Activated CD8-positive, alpha-beta memory T cell treated with anti-CD3 and anti-CD28 coated beads for 24 hours (primary cell): ENCODE measurements at places on chromosomes 1 and 21.

DNA sequence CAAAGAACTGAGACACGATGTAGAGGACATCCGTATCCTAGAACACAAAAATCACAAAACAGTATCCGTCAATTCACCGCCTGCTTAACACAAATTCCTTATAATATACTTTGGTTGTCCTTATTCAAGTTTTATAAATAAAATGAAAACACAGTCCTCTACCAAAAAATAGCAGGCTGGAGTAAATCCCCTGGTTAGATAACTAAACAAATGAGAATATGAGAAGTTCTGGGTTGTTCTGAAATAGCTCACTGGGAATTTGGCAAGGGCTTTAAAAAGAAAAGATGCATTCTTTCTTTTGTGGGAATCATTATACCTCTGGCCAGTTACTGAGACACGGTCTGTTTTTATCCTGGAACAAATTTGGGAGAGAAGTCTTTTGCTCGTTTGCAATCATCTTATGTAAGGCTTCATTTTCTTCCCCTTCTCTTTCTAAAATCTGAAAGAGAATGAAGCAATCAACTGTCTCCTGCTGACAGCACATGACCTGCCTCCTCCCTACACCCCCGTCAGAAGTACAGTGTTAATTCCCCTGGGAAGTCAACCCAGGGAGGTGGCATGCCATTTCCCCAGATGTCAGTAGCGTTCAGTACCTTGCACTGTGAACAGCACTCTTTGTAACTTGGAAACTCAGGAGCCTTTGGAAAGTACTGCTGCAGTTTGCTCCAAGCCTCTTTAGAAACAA is 37.1 kb upstream of the RAP1GAP start:
- DNase-seq: no peak

DNA sequence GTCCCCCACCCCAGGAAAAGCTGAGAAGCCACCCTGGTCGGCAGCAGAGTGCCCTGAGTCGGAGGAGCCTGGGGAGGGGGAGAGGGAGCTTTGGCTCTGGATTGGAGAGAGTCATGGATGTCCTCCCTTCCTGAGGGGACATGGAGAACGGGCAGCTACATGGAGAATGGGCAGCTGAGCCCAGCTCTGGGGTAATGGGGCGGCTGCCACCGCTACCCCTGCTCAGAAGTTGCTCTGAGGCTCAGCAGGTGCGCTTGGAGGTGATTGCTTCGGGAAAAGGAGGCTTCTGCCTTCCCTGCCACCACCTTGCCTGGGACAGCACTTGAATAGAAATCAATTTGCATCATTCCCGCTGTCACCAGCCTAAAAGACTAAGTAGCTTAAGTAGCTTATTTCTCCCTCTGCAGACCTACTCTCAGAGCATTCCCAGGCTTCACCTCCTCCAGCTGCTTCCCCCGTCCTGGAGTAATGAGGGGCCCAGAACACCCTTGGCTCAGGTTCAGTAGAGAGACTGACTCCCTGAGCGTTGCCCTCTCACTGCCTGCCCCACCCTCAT is 8.3 kb downstream of the DISP3 start:
- DNase-seq: no peak

GRCh38 chr1:202159534-202160371 is 649 bp downstream of the PTPN7 start:
- DNase-seq: peak; percentile 89

DNA sequence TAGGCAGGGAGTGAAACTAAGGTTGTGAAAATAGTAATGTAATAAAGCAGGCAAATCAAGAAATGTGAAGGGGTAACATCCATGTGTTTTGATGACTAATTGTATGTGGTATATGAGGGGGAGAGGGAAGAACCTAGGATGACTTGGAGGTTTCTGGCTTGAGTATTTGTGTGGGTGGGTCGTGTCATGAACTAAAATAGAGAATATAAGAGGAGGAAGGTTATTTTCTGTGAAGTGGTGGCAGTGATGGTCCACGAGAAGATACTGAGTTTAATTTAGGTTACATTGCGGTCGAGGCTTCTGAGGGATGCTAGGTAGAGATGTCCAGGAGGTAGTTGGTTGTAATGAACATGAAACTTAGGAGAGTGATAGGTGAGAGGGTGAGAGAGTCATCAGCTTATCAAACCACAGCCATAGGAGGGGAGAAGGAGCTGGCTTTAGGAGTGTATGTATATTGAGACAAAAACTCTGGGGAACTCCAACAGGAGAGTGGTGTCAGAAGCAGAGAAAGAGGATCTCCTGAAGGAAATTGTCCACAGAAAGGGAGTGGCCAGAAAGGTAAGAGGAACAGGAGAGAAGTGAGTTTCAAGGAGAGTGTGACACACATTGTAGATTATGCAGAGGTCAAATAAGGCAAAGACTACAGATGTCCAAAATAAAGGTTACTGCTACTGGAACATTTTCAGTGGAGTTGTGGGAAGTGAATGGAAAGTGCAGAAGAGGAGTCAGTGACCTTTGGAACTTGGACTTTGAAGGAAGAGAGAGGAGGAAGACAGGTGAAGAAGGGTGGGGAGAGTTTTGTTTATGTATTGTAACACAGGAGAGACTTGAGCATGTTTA is 89.0 kb upstream of the MACF1 start:
- DNase-seq: no peak

DNA sequence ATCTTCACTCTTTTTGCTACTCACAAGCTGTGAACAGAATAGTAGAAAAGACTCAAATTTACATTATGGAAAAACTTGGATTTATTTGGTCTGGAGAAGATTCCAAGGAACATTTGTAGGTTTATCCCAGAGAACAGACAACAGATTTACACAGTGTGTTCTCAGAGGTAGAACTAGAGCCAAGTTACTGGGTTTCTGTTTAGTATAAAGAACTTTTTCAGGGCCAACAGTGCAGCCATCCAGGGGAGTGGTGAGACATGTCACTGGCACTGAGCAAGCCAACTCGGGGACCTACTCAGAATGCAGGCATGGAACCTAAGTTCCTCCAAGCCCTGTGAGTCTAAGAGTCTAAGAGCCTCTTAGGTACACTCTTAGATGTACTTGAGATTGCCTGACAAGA is 142.6 kb downstream of the OMA1 start:
- DNase-seq: no peak

DNA sequence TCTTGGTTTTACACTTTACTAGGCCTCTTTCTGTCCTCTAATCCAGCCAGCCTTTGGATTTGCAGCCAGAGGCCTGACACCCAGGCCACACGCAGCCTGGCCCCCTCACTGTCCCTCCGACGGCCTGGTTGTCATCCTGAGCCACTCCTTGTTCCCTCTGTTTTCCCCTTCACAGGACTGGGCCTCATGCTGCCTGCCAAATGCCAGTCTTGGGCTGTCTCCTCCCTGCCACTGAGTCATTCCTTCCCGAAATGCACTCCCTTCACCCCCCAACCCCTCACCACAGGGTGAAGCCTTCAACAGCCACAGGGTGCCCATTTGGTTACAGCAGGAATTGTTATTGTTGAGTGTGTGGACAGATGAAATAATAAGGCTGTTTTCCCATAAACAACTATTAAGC is 21.3 kb downstream of the ACOT11 start:
- DNase-seq: no peak

DNA sequence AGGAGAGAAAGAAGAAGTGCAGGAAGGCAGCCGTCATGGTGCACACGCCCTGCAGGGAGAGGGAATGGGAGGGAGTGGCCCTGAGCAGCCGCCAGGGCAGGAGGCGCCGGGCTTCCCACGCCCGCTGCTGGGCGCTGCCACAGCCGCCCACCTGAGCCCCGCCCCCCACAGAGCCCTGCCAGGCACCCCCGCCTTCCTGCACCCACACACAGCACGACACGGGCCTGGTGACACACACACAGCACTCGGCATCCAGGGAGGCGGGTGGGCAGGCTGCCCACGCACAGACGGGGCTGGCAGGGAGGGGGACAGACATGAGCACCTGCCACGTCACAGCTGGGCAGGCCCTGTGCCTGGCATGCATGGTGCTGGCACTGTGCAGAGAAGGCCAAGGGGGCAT is 27.5 kb downstream of the ADGRB2 start:
- no peak for DNase-seq

- DNase-seq: no peak
Measured at GRCh38 chr1:211541720-211542477, 37.1 kb downstream of the SLC30A1 start.

- no peak for DNase-seq
Measured at GRCh38 chr1:1892079-1892762, 1.3 kb upstream of the GNB1 start.

GRCh38 chr1:11294951-11295350 is 22.0 kb downstream of the UBIAD1 start:
- no peak for DNase-seq

- DNase-seq: peak; percentile 68
Measured at GRCh38 chr1:220879076-220879508, at the start of gene HLX. Gene HLX (plus strand): TSS chr1:220879443. CDS start chr1:220879858, 415 bp downstream.

- peak; percentile 76 for DNase-seq
Measured at GRCh38 chr21:35400233-35400939, 351.3 kb upstream of the RUNX1 start.

GRCh38 chr1:20087668-20088067 is 17.7 kb downstream of the PLA2G5 start:
- DNase-seq: no peak

DNA sequence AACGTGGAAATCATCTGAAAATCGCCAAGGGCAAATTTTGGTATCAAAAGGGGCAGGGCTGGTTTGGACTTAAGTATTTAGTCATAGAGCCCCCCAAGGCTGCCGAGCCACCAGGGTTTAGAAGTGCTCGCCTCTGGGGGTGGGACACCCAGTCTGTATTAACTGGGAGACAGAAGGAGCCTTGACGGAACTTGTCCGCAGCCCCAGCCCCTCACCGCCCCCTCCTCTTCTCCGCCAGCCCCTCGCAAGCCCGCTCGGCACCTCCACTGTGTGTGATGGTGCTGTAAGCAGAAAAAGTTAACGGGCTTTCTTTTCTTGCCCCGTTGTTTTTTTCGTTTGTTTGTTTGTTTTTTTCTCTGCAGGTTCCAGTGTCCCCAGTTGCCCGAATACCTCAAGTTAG is 37.5 kb upstream of the KDM4A start:
- DNase-seq: no peak

DNA sequence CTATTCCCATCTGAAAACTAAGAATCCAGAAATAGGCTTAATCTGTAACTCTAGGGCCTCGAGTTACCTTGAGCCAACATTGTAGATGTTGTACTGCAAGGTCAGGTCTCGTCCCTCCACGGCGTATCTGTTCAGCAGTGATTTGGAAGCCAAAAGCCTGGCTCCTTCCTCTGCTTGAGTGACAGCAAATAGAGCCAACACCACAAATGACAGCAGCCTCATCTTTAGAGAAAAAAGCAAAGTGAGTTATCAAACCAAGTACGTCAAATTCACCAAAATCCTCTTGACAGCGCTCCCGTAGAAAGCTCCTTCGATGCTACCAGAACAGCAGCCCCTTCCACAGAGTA is 832 bp downstream of the SSR2 start:
- DNase-seq: no peak

- no peak for DNase-seq
Measured at GRCh38 chr1:99119188-99119587, 114.5 kb upstream of the PLPPR5 start.

GRCh38 chr1:156826630-156827029 is 10.0 kb upstream of the SH2D2A start:
- DNase-seq: no peak

- no peak for DNase-seq
Measured at GRCh38 chr1:85148524-85149250, 52.1 kb downstream of the SYDE2 start.

GRCh38 chr1:201088901-201089525 is 23.2 kb downstream of the CACNA1S start:
- DNase-seq: no peak

DNA sequence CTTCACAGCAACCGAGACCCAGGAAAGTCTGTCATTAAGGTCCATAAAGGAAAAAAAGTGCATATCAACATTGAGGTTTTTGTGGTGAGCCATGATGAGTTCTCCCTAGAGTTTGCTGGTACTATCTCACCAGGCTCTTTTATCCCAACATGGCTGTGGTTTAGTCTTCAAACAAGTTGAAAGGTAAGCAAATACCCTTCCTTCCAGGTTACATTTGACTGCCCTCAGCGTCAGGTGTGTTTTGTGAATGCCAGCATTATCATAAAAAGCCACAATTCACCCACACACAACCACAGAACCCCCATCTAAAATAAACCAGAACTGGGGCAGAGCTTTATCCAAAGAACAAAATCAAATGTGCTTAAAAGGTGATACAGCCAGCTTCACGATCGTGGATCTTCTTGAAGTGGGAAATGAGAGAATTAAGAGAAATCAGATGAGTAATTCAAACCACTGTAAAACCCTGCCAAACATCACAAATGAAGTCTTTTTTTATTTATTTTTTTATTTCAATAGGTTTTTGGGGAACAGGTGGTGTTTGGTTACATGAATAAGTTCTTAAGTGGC is 64.7 kb downstream of the SETD4 start:
- DNase-seq: no peak

DNA sequence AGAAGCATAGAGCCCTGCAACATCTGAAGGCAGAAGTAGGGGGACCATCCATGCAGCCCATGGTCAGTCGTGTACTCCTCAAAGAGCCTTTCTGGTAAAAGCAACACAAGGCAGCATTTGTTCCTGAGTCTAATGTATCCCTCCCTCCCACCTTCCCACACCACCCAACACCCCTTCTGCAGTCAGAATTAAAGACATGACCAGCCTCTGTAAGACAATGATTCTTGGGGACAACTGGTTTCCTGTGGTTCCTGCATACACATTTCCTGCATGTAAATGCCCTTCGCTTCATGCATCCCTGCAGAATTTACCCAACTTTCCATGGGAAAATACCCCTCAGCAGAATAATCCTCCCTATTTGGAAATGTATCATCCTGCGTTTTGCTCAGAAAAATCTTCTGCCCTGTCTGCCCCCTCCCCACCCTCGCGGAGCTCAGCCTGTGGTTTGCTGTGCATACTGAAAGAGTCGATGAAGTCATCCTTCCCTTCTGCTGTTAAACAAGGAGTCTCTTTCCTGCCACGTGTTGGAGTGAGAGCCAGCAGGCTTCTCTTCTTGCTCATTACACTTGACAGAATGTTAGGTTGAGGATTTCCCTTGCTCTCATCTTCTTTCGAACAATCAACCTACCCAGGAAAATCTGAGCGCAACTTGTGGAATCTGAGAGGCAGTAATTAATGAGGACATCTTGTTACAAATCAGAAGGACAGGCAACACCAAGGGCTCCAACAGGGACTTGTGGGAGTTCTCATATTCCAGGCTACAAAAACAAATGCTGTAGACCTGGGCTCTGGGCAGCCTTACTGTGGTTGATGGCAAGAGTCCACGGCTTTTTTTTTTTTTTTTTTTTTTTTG is 4.7 kb downstream of the TNN start:
- DNase-seq: no peak

DNA sequence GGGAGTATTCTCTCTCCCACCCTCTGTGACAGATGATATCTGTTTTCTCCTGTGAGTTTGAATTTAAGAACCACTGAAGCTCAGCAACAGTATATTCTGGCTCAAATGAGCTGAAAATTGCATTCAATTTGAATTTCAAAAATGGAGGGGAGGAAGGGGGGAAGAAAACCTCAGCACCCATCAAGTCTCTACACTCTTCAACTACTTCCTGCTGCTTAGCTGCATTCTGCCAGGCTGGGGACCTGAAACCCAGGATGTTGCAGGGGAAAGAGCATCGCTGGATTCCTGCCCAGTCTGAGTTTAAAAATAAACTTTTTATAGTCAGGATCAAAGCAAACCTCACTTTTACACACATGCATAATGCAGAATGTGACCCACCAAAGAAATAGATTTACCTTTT is 214.3 kb upstream of the ESRRG start:
- DNase-seq: no peak

- no peak for DNase-seq
Measured at GRCh38 chr21:14740692-14741091, 194.6 kb upstream of the SAMSN1 start.
